ENCODE measurements at places on chromosomes 7 and 10.

DNA sequence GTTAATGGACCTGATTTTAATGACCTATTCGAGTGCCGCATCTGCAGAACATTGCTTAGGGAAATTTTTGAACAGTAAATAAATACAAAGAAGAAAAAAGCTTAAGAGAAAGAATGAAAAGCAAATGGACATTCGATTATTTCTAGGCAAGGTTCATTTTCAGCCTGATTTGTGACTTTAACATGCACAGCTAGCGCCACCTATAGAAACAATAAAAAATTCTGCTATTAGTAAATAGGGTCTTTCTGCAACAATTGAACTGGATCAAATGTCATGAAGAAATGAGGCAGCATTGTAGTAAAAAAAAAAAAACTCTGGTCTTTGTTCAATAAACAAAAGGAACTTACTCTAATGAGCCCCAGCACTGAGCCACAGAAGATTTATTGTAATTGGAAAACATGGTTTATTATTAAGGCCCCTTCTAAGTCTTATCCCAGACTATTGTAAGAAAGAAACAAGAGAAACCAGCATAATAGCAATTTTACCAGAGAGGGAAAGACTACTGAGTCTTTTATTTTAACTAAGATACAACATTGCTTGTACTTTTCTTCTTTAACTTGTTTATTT is 41.4 kb upstream of the GHITM start:
- peak; percentile 18 for DNase-seq

GRCh38 chr10:45425621-45426563 is 51.9 kb downstream of the ALOX5 start:
- DNase-seq: no peak

DNA sequence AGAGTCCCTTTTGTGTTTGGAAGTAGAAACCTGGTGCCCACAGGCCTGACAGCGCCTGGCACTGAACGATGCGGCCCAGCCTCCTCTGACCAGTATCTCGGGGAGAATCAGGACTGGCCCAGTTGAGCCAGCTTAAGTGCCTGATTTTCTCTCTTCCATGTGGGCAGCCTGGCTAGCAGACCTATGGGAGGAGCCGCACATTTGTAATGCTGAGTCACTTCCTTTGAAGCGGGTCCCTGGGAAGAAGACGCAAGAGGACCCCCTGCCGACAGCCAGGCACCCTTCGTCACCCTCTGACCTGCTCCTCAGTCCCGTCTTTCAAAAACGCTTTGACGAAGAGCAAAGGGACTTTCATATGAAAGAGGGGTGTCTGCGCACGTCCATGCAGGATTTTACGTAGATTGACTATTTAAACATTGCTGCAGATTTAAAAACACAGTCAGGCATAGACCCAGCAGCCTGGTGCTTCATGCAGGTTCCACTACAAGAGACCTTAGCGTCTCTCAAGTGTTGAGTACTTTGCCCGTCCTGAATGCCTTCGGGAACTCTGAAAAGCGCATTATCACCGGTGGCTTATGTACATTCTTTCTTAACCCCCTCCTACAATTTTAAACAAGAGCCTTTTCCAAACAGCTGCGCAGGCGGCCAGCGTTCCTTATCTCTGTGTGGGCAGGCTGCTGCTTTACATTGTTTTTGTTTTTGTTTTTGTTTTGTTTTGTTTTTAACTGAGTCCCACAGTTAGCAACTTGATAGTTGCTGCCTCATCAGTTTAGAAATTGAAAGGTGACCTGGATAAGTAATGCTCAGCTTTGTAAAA is 36.5 kb upstream of the AP5Z1 start:
- peak; percentile 97 for DNase-seq

- no peak for DNase-seq
Measured at GRCh38 chr7:105635197-105635596, 53.9 kb upstream of the EFCAB10 start.

DNA sequence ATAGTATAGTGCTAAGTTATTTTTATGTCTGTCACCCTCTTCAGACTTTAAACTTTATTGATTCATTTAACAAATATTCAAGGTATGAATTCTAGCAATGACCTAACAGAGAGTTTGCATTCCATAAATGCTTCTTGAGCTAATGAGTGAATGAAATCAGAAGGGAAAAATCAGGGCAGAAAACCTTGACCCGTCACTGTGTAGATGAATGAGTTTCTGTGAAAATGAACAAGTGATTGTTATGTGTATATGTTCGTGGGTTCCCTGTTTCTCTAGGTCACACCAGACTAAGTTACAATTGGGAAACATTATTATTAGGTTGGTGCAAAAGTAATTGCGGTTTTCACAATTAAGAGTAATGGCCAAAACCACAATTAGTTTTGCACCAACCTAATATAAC is 30.1 kb downstream of the APBB1IP start:
- DNase-seq: no peak

DNA sequence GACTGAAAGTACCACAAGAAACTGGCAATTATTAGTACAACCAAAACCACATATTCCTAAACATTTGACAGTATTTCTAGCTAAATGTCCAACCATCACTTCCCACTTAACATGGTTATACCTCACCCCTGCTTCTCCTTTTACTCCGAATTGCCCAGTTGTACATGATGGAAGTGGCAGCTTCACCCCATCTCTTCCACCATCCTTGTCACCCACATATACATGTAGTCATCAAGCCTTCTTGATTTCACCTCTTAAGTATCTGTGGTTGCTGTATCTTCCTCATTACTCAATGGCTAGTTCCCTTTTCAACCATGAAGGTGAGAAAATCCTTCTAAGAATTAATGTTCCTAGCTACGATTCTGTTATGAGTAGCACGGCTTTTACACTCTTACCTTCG is 388.2 kb downstream of the CALN1 start:
- no peak for DNase-seq

GRCh38 chr10:29022513-29022912 is 266.4 kb upstream of the LYZL1 start:
- DNase-seq: no peak

GRCh38 chr10:1204434-1205326 is 148.5 kb downstream of the WDR37 start:
- no peak for DNase-seq

- no peak for DNase-seq
Measured at GRCh38 chr7:50213622-50214017, 90.9 kb upstream of the IKZF1 start.

DNA sequence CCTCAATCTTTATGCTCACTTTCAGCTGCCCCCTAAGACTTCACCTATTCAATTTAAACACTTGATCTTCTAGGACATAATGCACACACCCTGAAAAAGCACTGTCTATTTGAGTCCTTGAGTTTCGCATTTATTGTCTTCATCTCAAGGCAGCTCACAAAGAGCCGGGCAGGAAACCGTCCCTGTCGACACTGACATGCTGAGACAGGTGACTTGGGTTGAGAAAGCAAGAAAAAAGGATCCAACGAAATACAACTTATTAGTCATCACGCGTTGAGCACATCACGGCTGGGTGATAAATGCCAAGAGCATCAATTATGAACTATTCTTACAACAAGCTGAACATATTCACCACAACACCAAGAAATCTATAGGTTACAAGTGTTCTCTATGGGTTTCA is 91.1 kb downstream of the CALN1 start:
- no peak for DNase-seq

- DNase-seq: no peak
Measured at GRCh38 chr10:87847550-87847949, 15.8 kb downstream of the KLLN start.

GRCh38 chr7:87127019-87127418 is 25.2 kb upstream of the DMTF1 start:
- no peak for DNase-seq

DNA sequence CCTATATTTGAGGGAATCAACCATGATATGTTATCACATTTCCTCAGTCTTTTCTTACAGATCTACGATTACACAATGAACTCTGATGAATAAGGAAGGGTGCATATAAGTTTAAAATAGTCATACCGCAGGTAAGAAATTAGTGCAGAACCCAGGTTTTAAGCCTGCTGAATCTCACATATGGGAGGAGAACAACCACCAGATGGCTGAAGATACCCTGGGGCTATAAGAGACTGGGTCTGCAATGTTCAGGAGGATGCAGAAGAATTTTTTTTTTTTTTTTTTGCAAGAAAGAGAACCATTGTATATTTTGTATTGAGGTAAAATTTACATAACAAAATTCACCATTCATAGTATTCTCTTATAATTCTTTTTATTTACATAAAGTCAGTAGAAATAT is 372.3 kb upstream of the MYO3A start:
- no peak for DNase-seq

GRCh38 chr10:128483216-128483615 is 357.0 kb upstream of the MKI67 start:
- no peak for DNase-seq

- peak; percentile 68 for DNase-seq
Measured at GRCh38 chr10:94315975-94316464, 46.7 kb downstream of the NOC3L start.

DNA sequence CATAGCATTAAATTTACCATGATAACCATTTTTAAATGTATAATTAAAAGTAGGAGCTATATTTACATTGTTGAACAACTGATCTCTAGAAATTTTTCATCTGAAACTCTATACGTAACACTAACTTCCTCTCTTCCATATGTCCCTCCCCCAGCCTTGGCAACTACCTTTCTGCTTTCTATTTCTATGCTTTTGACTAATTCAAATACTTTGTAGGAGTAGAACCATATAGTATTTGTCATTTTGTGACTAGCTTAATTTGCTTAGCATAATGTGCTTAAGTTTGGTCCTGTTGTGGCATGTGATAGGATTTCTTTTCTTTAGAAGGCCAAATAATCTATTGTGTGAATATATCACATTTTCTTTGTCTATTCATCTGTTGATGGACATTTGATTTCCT is 225.3 kb upstream of the POT1 start:
- no peak for DNase-seq

DNA sequence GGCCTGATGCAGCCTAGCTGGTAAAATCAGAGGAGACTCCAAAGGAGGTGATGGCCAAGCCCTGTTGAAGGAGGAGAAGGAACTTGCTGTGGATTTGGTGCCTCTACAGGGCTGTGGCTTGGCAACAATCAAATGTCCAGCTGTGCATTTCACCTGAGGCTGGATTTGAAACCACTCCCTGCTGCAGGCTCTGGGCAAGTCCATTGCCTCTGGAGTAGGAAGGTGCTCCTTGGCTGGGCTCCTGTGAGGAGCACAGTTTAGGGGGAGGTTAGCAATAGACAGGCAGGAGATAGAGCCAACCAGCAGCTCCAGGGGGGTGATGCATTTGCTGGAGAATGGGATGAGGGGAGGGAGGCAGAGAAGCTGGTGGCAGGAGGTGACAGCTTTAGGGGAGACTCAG is 26.5 kb downstream of the CDH23 start:
- no peak for DNase-seq

DNA sequence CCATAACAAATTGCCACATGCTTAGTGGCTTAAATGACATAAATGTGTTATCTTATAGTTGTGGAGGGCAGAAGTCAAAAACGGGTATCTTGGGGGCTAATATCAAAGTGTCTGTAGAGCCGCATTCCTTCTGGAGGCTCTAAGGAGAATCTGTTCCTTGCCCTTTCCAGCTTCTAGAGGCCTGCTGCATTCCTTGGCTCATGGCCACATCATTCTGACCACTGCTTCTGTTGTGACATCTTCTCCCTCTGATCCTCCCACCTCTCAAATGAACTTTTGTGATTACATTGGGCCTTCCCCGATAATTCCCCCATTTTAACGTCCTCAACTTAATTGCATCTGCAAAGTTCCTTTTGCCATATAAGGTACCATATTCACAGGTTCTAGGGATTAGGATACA is 76.1 kb downstream of the CYP26A1 start:
- DNase-seq: no peak

DNA sequence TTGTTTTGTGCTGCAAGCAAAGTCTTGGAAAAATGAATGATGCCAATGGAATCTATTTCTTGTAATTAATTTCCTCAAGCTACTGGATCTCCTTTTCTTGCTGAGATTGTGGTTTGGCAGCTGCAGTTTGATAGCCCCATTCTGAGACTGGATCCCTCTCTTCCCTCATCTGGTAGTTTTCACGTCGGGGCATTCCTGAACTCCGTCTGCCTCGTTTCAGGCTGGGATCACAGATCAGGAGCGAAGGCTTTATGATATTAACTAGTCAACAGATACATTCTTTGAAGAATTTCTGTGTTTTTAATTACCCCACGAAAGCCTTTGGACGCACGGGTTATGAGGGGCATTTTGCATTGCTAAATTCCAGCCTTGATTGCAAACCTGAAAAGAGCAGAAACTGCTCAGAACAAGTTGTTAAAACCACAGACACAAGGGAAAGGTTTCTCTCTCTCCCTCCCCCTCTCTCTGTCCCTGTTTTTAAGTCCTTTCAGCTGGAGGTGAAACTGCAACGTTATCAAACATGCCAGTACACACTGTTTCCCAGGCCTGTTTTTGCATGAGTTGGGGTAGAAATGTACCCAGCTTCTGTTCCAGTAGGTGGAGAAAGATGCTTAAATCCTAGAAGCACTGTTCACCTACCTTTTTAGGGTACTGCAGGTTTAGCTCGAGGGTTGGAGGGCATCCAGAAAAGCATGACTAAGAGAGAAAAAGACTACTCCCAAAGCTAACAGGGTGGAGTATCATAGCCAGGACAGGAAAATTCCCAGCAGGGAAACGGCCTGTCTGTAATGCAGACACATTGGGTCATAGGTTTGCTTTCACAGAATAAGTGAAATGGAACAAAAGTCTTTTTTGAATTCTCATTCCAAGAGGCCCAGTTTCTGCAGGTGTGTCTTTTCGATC is 124.3 kb downstream of the CUX1 start:
- peak; percentile 82 for DNase-seq

GRCh38 chr7:131657881-131658280 is 101.5 kb upstream of the PODXL start:
- DNase-seq: no peak

DNA sequence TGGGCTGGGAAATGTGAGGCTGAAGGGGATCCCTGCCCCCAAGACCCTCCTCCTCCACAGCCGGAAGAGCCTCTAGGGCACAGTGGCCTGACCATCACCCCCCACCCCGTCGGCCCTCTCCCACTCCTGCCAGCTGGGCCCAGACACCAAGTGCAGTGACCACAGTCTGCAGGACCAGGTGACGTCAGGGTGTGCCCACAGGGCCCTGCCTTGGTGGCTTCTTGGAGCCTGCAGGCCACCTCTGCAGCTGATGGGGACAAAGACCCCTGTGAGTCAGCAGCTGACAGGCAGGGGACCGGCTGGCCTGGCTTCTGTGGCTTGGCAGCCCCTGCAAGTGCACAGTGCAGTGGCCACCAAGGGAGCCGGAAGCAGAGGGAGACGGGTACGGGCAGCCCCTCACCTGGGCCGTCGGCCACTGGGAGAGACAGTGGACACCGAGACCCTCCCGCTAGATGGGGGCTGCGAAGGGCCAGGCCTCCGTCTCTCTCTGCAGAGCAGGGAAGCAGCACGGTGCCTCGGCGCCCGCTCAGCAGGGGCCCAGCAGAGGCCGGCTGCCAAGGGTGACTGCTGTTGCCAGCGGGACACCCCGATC is 274.6 kb downstream of the ELFN1 start:
- no peak for DNase-seq

GRCh38 chr10:89091496-89091895 is 100.9 kb downstream of the FAS start:
- peak; percentile 17 for DNase-seq

GRCh38 chr7:51198654-51199053 is 118.0 kb downstream of the COBL start:
- no peak for DNase-seq

All from mesenchymal stem cell (in vitro differentiated cells and primary cell).